ENCODE measurements at places on chromosomes 6 and 20.
A peak's percentile ranks its signal among the peaks of the same experiment; 100 is the strongest.

GRCh38 chr6:99790679-99791078 is 184.0 kb downstream of the PRDM13 start:
- DNase-seq = no peak

DNA sequence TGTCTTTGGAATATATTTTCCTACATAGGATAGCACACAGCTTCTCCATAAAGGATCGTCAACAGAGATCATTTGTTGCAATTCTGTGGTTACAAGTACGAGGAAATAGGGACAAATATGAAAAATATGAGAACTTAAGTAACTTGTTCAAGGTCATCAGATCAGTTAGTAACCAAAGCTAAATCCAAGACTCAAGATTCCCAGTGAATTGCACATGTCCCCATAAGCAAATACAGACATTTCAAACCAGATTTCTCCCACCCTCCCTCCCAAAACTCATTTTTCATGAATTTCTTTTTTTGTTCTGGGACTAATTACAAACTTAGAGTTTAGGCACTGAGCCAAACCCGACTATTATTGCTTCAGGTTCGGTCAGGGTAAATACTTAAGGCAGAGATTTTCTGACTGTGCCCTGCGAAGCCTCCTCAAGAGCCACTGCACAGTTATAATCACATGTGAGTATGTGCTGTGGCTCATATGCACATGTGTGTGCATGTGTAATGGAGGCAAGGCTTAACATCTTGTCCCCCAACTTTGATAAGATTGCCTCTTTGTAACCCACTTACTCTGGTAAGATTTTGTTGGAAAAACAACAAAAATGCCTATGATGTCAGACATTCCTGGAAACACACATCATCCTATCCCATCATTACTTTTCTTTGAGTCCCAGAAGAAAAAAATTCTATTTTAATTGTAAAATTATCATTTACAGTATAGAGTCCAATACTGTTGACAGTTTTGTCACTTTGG is 216.2 kb downstream of the CD83 start:
- peak; percentile 13 for DNase-seq

DNA sequence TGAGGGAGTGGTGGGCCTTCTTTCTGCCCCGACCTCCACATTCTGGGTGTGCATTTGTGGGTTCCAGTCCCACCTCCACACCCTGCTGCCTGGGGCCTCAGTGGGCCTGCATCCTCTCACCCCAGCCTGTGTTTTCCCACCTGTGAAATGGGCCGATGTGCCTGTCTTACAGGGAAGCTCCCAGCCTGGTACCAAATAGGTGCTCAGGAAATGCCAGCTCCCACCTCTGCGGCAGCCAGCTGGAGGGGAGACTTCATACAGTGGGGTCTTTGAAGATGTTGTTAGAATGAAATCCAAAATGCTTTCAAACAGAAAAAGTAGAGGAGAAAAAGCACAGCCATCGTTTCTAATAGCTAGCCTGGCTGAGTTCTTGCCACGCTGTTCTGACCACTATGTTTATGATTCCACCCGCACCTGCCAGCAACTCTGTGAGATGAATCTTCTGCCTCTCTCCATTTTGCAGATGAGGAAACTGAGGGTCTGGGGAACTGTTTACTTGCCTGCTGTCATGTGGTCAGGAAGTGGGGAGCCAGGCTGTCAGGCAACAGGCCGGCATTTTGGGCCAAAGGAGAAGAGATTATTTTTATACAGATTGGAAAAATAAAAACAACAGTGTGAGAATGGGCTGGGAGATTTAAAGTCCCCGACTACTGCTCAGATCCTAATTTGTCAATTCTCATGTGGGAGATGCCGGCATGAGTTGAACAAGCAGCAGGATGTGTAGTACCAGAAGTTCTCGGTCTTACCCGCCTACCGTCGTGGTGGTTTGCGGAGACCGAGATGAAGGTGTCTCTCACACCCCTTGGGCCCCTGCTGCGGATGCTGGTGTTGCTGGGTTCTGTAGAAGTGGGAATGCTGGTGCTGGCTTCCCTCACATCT is 4.6 kb downstream of the TMEM181 start:
- no peak for DNase-seq

GRCh38 chr6:23659125-23659524 is 466.9 kb upstream of the NRSN1 start:
- peak; percentile 33 for DNase-seq

GRCh38 chr6:111530218-111530617 is 47.2 kb upstream of the REV3L start:
- DNase-seq = no peak

- DNase-seq = no peak
Observed at GRCh38 chr20:62063315-62063980, 2.2 kb downstream of the TAF4 start.

- peak; percentile 14 for DNase-seq
Observed at GRCh38 chr6:36463676-36464075, 20.9 kb downstream of the KCTD20 start.

GRCh38 chr6:47135772-47136171 is 93.6 kb upstream of the ADGRF1 start:
- peak; percentile 95 for DNase-seq

DNA sequence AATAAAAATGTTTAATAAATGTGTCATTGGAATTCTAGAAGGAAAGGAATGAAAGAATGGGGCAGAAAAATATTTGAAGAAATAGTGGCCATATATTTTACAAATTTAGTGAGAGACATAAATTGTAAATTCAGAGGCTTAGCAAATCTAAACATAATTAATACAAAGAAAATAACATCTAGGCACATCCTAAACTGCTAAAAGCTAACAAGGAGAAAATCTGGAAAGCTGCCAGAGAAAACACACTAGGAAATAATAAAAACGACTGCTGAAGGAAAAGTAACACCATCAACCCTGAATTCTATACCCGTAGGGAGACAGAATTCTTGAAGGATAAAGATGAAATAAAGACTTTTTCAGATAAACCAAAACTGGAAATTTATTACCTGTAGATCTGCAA is 23.8 kb downstream of the CYB5R4 start:
- DNase-seq = no peak

- DNase-seq = peak; percentile 97
Observed at GRCh38 chr20:22775671-22776139, 191.3 kb upstream of the FOXA2 start.

DNA sequence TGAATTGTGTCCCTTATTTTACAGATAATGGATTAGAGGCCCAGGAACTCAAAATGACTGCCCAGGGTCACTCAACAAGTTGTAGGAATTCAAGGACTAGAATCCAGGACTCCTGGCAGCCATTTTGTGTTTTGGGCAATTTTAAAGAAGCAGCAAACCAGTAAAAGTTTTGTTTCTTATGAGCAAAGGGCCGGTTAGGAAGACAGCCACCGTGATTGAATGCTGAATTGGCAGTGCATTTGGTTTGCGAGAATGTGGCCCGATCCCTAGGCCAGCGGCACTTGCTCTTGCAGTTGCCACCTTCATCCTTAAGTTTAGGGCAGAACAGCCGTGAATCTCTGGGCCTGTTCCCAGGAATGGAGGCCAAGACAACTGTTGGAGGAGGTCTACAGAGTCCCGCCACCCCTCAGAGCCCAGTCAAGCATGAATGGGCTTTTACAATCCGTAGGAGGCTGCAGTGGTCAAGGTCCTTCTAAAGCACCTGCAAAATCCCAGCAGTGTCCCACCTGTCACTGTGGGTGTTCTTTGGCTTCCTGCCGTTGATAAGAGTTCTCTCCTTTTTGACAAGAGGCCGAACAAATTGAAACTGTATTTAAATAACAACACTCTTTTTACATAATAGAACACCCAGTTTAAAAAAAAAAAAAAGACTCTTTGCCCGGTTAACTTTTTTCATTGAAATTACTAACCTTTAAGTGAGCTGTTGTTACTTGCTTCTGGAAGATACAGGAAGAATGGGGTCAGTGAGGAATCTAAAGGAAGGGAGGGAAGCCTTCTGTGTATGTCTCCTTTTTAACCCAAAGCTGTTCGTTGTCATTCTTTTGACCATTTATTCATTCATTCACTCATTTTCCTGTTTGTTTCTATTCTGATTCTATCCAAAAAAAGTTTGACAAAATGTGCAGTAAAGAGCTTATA is 68.7 kb downstream of the PHACTR2 start:
- no peak for DNase-seq

GRCh38 chr6:53041356-53041755 is 23.8 kb upstream of the FBXO9 start:
- DNase-seq = peak; percentile 25

DNA sequence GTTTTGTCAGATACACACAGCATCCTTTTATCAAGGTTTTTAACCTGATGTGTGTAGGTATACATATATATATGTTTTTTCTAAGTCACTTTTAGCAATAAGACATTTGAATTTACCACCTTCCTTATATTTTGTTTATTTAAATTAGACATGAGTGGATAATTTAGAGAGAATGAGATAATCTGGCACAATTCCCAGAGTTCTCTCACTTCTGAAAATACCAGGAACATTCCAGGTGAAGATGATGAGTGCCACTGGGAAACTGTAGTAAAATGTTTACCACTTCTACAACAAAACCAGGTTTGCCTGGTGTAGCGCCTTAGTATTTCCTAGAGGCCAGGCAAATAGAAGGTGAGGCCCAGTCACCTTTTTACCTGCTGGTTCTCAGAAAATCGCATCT is 189.5 kb downstream of the TMEM242 start:
- peak; percentile 50 for DNase-seq

DNA sequence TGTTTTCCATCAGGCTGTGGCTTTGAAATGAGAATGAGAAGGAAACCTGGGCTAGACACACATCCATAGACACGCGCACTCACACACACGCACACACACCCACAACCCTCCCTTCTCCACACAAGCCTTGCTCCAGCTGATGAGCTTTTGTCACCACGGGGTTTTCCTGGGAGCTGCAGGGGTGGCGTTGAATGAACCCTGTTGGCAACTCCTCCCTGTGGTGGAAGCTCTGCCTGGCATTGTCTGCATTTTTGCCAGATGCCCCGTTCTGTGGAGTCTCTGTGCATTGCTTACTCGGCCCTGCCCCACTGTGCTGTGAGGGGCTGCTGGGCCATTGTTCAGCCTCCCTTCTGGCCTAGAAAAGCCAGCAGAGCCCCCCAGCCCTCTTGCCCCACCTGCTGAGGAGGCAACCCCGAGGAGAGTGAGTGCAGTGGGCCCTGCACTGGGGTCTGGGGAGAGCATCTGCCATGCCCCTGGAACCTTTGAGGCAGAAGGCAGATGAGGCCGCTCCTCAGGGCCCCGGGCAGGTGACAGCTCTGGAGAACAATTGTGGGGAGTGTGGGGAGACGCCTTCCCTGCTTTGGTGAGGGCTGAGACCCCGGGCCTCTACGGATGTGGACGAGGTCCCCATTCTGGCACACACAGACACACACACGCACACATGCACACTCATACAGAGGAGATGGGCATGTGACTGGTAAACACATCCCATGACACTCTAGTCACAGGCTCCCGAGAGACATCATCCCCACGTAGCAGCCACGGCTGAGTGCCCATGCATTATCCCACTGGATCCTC is 9.9 kb downstream of the ADIG start:
- DNase-seq = peak; percentile 76

GRCh38 chr6:73695619-73696421 is at the start of gene CD109:
Gene CD109, plus strand, starts transcription at chr6:73696203. Its CDS starts 13 bp downstream, at chr6:73696216.
- DNase-seq = peak; percentile 87

GRCh38 chr6:158789115-158789917 is 29.9 kb downstream of the EZR start:
- DNase-seq = no peak

All from kidney tubule cell (primary cell).